Activated CD4-positive, alpha-beta T cell treated with anti-CD3 and anti-CD28 coated beads for 1 hour (primary cell): ENCODE measurements at places on chromosomes 5 and 9.

- DNase-seq: no peak
These were observed 67.1 kb downstream of the DAB2IP start for GRCh38 chr9:121718501-121718900.

DNA sequence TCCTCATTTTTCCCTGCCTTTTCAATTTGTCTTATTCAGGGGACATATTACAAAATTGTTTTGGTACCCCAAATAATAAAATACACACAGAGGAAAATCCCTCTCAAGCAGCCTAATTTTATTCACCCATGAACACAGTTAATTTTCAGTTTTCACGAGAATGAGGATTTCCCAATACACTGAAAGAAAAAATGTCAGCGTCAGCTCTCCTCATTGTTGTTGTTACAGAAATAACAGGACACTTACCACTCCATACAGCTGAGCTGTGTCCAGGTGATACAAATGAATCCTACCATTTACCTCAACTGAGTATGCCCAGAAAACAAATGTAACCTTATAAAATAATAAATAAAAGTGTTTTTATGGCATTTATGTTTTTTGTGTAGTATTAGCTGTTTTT, 144.6 kb upstream of the PCA3 start:
- DNase-seq: no peak

- no peak for DNase-seq
These were observed 33.2 kb downstream of the IDNK start for GRCh38 chr9:83656032-83656680.

DNA sequence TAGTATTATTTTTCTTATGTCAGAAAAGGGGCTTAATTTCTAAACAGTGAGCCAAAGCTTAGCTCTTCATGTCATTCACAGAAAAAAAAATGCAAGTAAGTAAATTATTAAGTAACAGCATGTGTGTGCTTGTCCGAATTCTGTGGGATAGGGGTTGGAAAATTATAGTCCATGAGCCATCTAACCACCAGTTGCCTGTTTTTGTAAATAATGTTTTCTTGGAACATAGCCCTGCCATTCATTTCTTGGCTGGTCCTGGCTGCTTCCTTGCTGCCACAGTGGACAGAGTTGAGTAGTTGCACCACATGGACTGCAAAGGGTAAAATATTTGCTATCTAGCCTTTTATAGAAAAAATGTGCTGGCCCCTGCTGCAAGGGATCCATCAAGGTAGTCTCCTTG, 513.7 kb upstream of the WWC1 start:
- no peak for DNase-seq

DNA sequence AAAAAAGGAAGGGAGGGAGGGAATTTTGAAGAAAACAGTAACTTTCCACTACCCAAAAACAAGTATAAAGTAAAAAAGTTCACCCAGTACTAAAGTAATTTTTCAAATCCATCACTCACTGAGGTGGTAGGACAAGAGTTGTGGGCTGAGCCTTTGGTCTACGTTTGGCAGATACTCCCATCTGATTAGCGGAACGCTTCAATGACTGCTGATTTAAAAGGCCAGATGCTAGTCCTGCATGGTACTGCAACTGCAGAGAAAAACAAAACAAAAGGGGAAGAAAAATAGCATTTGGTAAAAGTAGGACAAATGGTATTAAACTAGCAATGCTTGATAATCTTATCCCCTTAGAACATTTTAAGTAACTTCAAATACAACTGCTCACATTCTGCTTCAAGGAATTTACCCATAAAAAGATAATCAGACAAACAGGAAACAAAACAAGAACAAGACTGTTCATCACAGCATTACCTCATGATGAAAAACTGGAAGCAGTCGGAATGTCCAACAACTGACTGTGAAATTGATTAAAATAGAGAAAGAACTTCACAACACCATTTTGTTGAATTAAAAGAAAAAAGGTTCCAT, 65.4 kb downstream of the MED27 start:
- DNase-seq: no peak

DNA sequence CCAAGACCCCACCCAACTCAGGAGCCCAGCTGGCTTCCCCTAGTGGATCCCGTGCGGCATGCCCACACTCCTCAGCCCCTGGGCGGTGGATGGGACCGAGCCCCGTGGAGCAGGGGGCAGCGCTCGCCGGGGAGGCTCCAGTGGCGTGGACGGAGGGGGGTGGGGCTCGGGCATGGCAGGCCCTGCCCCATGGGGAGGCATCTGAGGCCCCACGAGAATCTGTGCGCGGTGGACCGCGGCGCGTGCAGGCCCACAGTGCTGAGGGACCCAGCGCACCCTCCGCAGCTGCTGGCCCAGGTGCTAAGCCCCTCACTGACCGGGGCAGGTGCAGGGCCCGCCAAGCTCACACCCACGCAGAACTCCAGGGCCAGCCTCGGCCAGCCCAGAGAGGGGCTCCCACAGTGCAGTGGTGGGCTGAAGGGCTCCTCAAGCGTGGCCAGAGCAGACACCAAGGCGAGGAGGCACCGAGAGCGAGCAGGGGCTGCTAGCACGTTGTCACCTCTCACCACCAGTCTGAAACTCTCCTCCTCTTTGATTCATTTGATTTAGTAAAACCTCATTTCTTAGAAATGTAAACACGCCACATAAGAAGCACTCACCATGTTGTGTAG, 25.6 kb downstream of the RNF130 start:
- no peak for DNase-seq

DNA sequence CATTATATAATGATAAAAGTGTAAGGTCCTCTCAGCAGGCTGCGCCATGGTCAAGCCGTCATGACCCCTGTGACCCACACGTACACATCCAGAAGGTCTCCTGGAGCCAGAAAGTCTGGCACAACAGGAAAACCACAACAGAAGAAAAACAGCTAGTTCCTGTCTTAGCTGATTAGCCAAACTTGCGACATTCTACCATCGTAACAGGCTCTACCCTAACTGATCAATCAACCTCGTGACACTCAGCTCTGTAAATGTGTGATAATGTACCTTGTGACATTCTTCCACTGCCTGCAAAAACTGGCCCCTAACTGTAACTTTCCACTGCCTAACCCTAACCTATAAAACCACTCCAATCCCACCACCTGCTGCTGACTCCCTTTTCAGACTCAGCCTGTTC, 316.4 kb upstream of the TUSC1 start:
- DNase-seq: no peak

GRCh38 chr5:88388476-88389337, 120.1 kb upstream of the TMEM161B start:
- no peak for DNase-seq

DNA sequence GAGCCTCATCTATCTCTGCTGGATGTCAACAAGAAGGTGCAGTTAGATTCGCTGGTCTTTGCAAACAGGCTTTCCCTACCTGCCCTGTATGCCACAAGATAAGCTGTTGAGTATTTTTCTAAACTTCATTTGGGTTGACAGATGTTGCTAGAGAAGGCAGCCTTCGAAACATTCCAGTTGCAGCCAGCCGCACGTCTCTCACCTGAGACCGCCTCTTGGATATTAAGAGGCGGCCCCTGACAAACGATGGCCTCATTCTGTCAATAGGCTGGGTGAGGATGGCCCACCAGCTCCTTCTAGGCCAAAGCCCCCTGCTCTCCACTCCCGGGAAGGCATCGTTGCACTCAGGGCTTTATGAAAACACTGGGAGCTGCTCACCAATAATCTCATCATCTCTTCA, 181.6 kb downstream of the DAB2IP start:
- no peak for DNase-seq

DNA sequence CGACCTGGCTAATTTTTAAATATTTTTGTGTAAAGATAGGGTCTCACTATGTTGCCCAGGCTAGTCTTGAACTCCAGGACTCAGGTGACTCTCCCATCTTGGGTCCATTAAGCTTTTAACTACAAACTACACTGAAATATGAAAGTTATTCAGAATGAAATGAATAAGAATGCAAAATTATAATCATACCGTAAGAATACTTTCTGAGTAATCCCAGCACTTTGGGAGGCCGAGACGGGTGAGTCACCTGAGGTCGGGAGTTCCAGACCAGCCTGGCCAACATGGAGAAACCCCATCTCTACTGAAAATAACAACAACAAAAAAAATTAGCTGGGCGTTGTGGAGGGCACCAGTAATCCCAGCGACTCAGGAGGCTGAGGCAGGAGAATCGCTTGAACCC, 1.1 kb upstream of the ORM1 start:
- no peak for DNase-seq

DNA sequence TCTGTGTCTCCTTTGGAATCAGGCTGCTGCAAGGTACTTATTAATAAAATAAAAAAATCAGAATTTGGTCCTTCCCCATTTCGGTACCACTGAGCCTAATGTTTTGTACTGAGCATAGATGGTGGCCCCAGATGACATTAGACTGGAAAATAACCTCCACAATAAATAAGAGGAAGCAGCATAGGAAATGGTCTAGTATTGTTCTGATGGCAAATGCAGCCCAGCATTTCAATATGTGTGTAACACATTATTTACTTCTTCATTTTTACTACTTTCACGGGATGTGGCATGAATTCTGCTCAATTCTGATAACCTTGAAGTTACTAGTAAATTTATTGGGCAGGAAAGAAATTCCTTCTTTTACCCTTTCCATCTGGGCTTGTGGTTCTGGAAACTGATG, 295.6 kb downstream of the ADGRV1 start:
- DNase-seq: no peak

DNA sequence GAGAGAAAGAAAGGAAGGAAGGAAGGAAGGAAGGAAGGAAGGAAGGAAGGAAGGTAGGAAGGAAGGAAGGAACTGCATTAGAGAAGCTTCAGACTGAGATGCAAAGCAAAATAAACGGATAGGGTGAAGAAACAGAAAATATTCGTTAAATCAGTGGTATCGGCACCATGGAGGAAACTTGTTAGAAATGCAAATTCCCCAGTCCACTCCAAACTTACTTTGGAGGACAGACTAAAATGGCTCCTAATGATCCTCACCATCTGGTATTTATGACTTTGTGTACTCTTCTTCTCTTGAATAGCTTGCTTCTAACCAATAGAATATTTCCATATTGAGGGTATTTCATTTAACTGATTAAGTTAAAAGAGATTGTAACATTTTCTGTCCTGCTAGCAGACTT, 87.9 kb upstream of the GCNT4 start:
- DNase-seq: no peak

DNA sequence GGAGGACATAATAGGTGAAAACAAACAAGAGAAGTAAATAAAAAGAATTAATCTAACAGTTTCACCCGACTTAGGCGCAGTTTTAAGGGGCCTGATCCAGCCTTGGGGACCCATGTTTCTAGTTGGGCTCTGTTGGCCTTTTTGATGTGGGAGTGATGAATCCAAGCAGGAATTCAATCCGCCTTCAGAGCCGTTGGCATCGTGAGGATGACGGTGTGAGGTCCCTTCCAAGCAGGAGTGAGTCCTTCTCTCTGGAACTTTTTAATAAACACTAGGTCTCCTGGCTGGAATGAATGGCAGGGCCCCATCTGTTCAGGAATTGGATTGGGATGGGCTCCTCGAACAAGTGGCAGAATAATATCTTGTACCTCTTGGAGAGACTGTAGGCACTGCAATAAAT, 22.3 kb upstream of the RHOBTB3 start:
- DNase-seq: no peak

- no peak for DNase-seq
These were observed 220.8 kb downstream of the NMUR2 start for GRCh38 chr5:152184266-152184665.

- no peak for DNase-seq
These were observed 588.8 kb upstream of the KLF4 start for GRCh38 chr9:108078375-108078774.

DNA sequence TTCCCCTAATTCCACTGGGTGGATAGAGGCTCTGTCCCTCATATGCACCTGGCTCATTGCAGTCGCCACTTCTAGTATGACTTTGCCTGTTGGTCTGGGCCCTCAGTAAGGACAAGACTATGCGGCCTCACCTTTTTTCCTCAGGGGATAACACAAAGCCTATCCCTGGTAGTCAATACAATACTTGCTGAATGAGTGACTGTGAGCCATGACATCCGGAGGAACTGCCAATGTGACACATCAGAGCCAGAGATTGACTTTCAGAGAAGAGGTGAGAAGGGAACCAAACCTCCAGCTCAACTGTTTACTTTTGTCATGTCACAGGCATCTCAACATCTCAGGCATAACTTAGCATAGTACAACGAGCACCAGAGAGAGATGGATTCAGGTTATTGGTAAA, 371.3 kb downstream of the DMRT2 start:
- DNase-seq: no peak

- DNase-seq: no peak
These were observed 588 bp upstream of the ZBED3 start for GRCh38 chr5:77087484-77088261.

- DNase-seq: no peak
These were observed 130.7 kb upstream of the NTRK2 start for GRCh38 chr9:84538879-84539278.

GRCh38 chr5:173488144-173488543, 128.3 kb downstream of the BOD1 start:
- DNase-seq: no peak

DNA sequence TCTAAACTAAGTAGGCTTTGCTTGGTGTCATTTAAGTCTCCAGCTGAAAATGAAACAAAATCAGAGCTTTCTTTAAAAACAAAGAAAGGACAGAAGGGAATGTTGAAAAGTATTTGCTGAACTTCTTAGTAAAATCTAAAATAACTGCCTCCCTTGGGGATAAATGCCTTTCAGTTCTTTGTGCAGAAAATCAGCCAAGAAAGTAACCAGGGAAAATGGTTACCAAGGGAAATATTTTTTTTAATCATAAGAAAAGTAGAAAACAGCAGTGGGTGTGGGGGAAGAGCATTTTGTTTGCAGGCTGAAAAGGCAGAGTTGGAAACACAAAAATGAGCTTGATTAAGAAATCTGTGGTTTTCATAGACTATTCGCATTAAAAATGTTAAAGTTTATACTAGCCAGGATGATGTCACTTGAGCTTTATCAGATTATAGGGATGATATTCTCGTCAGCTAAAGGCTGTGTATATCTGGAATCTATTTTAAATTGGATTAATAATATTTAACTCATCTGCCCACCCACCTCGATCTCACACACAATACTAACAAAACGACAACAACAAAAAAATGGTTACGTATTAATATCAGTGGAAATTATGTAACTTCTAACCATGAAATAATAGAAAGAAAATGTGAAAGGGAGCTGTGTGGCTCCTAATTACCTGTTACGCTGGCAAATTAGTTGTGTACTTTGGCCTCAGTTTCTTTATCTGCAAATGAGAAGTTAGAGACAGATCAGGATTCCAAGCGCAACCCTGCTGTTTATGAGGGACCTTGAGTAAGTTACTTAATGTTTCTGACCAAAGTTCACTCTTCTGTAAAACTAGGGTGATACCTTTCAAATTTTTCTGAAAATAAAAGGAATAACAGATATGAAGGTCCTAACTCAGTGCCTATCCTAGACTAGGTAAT, at the start of gene ECM2:
Gene ECM2 (minus strand): TSS at position 51 of the 911 bp plus-strand sequence. CDS start 13,124 bp downstream, outside the sequence.
- no peak for DNase-seq

DNA sequence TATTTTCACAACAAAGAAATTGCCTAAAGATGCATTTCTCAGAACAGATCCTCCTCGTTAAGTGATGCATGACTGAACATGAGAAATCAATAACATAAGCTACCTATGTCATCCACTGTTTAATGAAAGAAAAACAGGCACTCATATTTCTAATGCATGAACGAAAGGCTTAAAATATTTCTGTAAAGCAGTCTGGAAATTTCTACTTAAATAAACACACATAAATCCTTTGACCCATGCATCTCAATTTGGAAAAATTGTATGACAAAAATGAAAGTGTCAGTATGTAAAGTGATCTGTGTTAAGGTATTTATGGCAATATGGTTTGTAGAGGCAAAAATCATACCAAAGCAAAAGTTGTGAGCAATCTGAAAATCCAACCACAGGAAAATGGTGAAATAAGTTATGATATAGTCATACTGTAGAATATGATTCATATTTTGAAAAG, 399.2 kb upstream of the GRAMD2B start:
- no peak for DNase-seq
